NCI-H187 treated with DMSO at 0.1 percent for 48 hours (cell line): ENCODE measurements at places on chromosomes 2 and 18.

- DNase-seq: no peak
These were observed 76.2 kb upstream of the UPP2 start for GRCh38 chr2:158025255-158025996.

DNA sequence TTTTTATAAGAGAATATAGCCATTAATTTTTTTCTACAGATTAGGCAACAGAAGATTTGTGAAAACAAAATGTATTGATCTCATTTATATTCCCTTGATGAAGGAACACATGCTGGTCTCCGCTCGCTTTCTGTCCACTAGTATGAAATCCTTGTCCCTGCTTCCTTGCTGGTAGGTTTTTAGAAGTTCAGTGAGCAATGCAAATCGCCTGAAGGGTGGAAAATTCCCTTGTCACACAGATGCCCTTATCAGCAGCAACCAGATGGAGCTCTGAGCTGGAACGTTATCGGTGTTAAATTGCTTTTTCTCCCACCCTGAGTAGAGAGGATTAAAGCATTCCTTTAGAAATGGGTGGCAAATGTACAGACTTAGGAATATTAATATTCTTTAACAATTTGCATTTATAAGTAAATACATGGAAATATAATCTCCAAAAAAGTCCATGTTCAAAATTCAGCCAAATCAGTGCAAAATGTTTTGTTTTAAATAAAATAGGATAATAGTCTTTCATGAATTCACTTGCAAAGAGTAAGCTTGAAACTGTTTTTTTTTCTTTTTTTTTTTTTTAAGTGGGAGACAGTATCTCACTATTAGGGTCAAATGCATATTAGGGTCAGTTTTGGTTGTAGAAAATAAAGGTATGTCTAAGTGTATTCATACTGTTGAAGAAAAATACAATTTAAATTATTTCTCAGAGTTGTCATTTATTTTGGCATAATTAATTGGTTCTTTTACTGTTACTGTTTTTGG is 164.0 kb upstream of the MYO3B start:
- no peak for DNase-seq

DNA sequence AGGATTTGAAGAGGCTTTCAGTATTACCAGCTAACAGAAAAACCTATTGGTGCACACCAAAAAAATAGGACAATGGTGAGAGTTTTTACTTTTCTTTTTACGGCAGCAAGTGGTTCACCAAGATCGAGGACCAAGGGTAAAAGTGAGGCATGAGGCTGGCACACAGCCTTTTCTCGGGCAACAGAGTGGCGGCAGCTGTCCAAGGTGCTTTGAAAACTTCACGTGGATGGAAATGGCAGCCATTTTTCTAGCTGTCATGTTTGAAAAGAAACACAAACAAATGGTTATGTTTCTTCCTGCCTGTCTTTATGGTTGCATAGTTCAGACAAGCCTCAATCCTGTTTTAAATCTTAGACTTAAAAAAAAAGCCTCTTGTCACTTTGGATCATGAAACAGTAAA is 812.5 kb upstream of the CHAC2 start:
- no peak for DNase-seq

DNA sequence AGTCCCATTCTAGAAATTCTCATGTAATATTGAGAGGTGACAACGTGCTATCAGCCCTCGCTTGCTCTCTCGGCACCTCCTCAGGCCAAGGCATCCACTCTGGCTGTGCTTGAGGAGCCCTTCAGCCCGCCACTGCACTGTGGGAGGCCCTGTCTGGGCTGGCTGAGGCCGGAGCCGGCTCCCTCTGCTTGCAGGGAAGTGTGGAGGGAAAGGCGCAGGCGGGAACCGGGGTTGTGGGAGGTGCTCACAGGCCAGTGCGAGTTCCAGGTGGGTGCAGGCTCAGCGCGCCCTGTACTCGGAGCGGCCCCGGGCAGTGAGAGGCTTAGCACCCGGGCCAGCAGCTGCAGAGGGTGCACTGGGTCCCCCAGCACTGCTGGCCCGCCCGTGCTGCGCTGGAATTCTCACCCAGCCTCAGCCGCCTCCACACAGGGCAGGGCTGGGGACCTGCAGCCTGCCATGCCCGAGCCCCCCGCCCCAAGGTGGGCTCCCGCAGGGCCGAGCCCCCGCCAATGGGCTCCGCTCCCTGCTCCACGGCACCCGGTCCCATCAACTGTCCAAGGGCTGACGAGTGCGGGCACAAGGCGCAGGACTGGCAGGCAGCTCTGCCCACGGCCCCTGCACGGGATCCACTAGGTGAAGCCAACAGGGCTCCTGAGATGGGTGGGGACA is 1680.6 kb upstream of the LRRTM1 start:
- DNase-seq: no peak

DNA sequence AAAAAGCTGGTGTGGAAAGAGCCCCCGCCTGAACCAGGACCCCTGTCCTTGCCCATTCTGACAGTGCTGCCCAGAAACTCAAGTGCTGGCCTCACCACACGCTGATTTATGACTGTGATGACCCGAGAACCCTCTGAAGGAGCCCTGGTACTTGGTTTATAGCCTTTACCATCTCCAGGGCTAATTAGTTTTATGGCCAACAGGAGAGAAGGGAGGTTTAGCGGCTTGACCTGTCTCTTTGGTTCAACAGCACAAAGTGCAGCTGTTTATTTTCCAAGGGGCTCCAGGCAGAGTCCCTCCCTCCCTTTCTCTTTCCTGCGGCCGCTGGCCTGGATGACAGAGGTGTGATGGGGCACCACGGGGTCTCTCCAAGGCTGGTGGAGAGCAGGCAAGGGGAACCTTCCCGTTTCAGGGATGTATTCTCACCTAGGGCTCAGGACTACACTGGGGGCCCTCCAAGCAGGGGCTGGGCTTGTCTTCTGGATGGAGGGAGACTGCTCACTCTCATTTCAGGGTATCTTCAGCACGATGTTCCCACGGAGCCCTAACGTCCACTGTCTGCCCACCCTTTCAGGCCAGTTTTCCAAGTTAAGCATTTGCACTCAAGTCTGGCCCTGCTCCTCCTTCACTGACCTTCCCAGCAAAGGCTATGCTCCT is 174.2 kb upstream of the GLI2 start:
- no peak for DNase-seq

DNA sequence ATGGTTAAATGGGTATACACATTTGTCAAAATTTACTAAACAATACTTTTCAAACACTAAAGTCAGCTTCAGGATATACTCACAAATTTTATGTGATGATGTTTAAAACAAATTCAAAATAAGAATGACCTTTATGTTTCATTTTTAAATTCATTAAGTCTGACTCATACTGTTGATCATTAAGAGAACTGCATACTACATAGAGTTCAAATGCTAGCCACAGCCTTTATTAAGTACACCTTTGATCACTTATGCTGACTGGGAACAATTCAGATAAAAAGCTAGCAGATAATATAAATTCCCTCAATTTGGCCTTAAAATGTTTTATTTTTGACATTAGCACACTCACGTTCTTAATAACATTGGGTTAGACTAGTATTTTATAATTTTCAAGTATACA is 14.1 kb downstream of the LMAN1 start:
- DNase-seq: no peak

GRCh38 chr2:98378901-98379300 is 32.6 kb downstream of the CNGA3 start:
- DNase-seq: peak; percentile 96

DNA sequence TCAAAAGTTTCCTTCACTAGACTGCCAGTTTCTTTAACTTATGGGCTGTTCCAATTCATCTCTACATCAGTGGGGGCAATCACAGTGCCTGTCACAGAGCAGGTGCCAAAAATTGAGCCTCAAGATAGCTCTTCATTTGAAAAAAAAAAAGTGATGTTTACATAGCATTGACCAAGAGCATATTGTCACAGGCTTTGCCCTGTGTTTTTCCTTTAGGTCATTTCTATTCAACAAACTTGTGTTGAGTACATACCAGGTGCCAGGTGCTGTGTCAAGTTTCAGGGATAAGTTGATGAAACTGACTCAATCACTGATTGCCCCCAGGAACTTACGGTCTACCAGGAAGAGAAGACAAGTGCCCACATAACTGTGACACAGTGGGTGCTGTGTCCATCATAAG is 22.2 kb upstream of the NT5C1B start:
- DNase-seq: no peak

DNA sequence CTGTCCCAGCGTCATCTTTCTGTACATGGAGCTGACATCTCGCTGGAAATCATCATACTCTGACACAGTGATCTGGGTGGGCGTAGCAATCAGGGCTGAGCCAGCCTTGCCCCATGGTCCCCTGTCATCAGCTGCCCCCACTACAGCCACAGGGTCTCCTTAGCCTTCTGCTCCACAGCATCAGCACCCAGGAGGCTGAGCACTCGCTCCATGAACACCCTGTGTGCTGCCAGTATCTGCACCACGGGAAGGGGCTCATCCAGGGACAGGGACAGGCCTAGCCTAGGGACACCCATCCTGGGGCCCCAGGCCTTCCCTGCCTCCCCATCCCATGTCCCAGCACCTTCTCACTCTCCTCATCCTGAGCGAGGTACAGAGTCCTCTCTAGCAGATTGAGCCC is 11.4 kb downstream of the ALPG start:
- no peak for DNase-seq
